ENCODE measurements at places on chromosomes 11 and 22.

GRCh38 chr11:24056051-24056450, 440.8 kb upstream of the LUZP2 start:
- no peak for DNase-seq

- no peak for DNase-seq
Measured at GRCh38 chr22:46788441-46789172, 26.2 kb downstream of the TBC1D22A start.

DNA sequence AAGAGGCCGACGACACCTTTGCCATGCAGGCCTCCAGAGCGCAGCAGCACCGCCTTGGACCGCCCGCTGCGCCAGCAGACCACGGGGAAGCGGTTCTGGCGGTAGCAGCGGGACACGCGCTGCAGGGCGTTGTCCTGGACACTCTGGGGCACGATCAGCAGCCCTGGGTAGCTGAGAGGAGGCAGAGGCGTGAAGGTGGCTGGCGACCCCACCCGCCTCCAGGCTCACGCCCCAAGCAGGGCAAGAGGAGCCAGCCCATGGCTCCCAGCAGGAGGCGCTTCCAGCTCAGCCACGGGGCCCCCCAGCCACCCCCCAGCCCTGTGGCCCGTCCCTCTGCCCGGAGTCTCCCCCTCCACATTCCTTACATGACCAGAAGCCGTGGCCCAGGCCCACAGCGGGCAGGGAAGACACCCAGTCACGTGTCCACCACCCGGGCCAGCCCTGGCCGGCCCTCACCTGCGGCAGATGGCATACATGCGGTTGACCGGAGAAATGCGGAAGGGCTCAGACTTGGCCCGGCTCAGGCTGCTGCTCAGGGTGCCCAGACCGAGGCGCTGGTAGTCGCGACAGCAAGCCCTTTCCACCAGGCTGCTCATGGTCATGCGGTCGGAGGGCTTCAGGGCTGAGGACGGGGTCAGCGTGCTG, 15.2 kb downstream of the SBF1 start:
- no peak for DNase-seq

- DNase-seq, result no peak
Measured at GRCh38 chr22:37109242-37109917, at the start of gene TMPRSS6. Gene TMPRSS6, minus strand, starts transcription at chr22:37109713. Its CDS starts 6,296 bp downstream, at chr22:37103417.

GRCh38 chr11:72579816-72580641, 94.2 kb downstream of the PDE2A start:
- DNase-seq, result no peak

GRCh38 chr22:29689880-29690213, 30.0 kb upstream of the CABP7 start:
- DNase-seq, result no peak

DNA sequence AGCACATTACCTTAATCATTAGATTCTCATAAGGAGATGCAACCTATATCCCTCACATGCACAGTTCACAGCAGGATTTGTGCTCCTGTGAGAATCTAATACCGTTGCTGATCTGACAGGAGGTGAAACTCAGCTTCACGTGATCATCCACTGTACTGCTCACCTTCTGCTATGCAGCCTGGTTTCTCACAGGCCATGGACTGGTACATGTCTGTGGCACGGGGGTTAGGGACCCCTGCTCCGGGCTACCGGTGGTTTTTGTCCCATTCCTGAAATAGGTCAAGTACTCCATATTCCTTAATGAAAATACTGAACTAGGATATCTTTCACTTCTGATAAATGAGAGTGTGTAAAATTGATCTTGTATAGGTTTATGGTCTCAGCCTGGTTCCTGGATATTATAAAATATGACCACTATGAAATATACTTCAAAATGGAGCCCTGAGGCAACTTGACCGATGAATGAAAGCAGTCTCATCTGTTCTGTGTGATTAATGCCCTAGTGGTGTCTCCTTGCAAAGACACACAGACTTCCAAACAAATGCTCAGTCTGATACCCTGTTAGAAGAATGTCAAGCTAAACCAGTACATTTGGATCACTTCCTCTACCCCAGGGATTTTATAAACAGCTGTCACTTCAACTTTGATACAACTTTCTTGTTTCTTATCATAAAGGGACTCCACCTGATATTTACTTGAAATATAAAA, 492.9 kb upstream of the ANO3 start:
- DNase-seq, result no peak

DNA sequence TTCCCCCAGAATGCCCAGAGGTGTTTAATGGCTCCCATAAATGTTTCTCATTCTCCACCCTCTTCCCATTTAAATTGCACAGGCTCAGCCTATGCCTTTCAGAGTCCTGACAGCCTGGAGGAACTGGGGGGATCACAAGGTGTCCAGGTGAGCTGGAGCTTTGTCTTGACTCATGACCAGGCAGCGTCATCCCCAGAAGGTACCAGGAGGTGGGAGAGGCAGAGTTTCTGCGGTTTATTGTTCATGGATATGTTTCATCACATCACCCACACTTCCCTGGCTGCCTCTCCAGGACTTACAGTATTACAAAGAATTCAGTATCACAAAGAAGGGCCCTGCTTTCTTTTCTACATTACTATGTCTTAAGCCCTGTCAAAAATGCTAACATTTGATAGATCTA, 103.2 kb upstream of the GALNT18 start:
- DNase-seq, result no peak

- DNase-seq, result no peak
Measured at GRCh38 chr22:28812516-28812915, 12.1 kb upstream of the XBP1 start.

- no peak for DNase-seq
Measured at GRCh38 chr11:8577791-8578581, 16.0 kb downstream of the STK33 start.

GRCh38 chr11:77233011-77233410, 68.5 kb downstream of the GDPD4 start:
- DNase-seq, result no peak

DNA sequence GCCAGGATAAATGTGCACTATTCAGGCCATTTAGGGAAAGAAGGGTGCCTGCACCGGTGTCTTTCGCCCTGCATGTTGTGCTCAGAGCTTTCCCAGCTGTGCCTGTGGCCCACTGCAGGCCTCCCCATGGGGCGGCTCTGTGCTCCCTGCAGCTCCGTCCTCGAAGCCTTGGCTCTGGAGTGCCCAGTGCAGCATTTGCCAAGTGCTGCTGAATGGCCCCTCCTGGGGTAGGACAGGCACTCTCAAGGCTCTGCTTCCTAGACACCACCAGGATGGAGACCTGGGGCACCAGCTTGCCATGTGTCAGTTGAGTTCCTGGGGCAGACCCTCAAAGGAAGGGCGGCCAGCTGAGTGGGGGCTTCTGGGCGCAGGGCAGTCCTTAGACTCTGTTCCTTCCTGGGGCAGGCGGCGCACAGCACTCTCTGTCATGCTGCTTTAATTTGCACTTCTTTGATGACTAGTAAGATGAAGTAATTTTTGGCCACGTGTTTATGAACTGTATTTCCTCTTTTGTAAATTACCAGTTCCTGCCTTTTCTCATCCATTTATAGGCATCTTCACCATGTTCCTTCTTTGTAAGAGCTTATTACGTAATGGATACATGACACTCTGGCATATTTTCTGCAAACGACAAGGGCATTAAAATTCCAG, 32.1 kb upstream of the GNB1L start:
- no peak for DNase-seq

GRCh38 chr11:28529046-28529445, 420.9 kb downstream of the METTL15 start:
- no peak for DNase-seq

All from retinal pigment epithelial cell (primary cell).